CD4-positive, alpha-beta T cell treated with Interleukin-1 beta for 1 hour (primary cell): ENCODE measurements at places on chromosomes 1 and 21.

GRCh38 chr1:53730224-53730865 lies 8.6 kb downstream of the GLIS1 start:
- no peak for DNase-seq

DNA sequence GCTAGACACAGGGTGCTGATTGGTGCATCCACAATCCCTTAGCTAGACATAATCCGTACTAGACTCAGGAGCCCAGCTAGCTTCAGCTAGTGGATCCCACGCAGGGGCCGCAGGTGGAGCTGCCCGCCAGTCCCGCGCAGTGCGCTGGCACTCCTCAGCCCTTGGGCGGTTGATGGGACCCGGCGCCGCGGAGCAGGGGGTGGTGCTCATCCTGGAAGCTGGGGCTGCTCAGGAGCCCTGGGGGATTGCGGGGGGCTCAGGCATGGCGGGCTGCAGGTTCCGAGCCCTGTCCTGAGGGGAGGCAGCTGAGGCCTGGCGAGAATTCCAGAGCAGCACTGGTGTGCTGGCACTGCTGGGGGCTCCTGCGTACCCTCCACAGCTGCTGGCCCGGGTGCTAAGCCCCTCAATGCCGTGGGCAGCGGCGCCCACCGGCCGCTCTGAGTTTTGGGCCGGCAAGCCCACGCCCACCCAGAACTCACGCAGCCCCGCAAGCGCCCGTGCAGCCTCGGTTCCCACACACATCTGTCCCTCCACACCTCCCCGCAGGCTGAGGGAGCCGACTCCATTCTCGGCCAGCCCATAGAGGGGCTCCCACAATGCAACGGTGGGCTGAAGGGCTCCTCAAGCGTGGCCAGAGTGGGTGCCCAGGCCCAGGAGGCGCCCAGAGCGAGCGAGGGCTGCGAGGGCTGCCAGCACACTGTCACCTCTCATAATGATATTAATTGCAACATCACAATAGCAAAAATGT lies 87.4 kb downstream of the CRB1 start:
- no peak for DNase-seq

GRCh38 chr21:14353231-14353630 lies 29.7 kb downstream of the HSPA13 start:
- no peak for DNase-seq

DNA sequence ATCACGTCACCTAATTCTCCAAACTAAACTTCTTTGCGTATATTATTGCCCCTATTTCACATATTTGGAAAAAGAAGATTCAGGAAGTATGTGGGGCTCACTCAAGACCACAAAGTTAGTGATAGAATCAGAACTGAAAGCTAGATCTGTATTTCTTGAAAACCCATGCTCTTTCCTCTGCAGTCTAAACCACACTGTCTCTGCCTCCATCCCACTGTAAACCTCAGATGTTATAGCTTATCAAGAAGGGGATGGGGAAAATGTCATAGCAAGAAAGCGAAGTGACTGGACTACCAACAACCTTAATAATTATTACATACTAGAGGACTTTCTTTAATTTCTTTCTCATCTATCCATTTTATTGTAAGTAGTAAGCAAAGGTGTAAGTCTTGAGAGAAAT lies 257.7 kb upstream of the SGIP1 start:
- DNase-seq, result peak; percentile 57

GRCh38 chr1:23718482-23718881 lies 24.8 kb upstream of the ELOA start:
- no peak for DNase-seq

DNA sequence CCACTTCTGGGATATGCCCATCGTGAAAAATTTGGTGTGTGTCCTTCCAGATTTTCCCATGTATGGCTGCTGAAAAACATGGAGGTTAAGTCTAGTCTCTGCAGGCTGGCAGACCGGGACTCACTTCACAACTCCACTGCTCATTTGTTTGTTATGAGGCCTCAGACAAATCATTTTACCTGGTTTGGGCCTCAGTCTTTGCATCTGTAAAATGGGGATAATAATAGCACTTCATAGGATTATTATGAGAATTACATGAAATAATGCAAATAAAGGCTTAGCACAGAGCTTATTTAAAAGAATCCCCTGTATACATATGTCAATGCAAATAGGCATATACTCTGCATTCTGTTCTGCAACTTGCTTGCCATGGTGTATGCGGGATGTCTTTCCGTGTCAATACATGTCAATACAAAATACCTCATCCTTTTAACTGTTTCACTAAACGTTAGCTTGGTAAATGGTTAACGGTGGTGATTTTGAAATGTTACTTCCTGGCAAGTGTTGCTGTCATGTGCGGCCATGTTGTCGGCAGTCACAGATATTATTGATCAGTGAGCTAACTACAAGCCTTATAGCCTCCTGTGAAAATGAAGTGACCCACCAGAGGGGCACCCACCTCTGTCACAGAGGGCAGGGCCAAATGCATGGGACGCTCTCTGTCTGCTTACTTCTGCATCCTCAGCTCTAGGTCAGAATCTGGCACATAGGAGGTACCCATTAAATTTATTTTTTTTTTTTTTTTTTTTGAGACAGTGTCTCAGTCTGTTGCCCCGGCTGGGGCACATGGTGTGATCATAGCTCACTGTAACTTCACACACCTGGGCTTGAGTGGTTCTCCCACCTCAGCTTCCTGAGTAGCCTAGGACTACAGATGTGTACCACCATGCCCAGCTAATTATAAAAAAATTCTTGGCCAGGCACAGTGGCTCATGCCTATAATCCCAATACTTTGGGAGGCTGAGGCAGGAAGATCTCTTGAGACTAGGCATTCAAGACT lies 4.3 kb downstream of the LCK start:
- DNase-seq, result peak; percentile 41

- no peak for DNase-seq
These were observed 103.2 kb upstream of the COA6 start for GRCh38 chr1:234270093-234270492.
